Renal pelvis (tissue), 12 donors: ENCODE measurements at places on chromosomes 16 and 17.

- DNase-seq: peak; percentile 94
These were observed 1.0 kb upstream of the SALL1 start for GRCh38 chr16:51151961-51152663.

GRCh38 chr17:29518359-29518758, 48.5 kb downstream of the ABHD15 start:
- DNase-seq: no peak

- no peak for DNase-seq
These were observed 3.5 kb upstream of the KATNB1 start for GRCh38 chr16:57732037-57732436.

GRCh38 chr16:52577130-52577706, 30.3 kb upstream of the TOX3 start:
- DNase-seq: no peak

DNA sequence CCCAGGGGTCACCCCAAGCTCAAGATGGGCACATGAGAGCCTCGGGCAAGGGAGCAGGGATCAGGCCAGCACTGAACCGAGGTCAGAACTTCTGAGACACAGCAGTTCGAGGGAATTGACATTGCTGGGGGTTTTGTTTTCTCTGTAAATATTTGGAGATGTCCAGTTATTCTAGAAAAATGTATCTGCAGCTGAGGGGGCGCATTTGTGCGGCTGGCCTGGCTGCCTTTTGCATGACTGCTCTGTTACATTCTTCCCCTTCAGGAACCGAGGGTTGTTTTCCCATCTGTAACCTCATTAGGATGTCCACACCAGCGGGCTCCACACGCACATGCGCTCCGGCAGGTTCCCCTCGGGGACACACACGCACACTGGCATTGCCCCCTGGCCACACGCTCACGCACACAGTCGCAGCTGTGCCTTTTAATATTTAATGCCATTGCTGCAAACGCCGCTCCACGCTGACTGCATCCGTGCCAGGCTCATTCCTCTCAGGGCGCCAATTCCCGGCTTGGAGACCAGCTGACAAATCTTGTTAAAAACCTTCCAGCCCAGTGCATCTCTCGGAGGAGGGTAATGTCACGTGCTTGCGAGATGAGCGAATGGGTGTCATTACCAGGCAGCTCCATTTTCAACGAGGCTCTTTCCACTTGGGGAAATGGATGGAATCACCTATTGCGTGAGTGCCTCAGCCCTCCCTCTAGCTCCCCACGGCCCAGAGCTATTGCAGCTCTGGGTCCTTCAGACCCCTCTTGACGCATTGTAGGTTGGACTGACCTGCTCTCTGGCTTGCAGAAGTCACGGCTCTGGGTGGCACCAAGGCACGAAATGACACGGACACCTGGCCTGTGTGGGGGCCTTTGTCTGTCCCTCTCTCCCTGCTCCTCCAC, 13.1 kb downstream of the CCR7 start:
- DNase-seq: no peak

GRCh38 chr16:85047867-85048455, 20.4 kb downstream of the KIAA0513 start:
- no peak for DNase-seq
